ENCODE measurements at places on chromosomes 3 and 15. TPM values are rescaled to one million over a fixed set of nuclear protein-coding genes. Genes with fewer than 3 reads are reported as not detected.

GRCh38 chr3:77506384-77506783 lies 466.5 kb downstream of the ROBO2 start:
- no peak for DNase-seq

GRCh38 chr3:9669720-9670432 lies 20.6 kb downstream of the MTMR14 start:
- DNase-seq, result no peak

The CHST13 gene
- total RNA-seq, result not detected

DNA sequence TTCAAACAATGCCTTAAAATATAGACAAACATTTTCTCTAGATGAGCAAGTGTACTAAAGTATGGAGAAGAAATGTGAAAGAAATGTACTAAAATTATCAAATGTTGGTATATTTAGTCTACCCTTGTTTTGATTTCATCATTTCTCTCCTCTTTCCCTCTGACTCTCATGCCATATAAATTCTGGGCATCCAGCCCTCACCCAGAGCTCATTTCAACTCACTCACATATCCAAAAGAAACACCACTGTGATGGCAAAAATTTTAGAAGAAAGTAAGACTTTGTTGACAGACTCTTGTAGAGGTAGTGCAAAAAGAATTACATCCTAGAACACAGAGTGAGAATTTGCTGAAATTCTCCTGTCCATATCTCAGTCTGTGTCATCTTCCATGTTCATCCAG lies 377.8 kb upstream of the SUCLG2 start:
- DNase-seq, result no peak

DNA sequence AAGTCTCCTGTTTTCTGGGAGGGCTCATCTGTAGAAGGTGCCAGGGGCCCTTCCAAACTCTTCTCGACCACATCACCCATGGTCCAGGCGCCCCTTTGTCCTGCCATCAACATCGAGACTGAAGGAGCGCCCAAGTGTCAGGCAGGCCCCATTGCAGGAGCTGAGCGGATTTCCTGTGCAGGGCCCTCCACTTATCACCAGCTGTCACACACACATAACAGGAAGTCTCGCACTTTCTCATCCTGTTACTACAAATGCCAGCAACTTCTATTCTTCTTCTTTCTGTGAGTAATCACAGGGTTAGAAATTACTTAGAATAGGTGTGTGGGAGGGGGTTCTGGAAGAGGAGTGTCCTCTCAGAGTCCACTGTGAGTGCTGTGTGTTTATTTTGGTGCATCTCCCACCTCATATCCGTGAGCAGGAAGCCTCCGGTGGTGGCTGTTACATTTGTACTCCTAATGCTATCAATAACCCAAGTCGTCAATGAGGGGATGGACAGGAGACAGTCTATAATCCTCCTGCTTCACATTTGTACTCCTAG lies at the start of gene KLHL6:
KLHL6 (minus strand) TSS at position 166 of the 541 bp plus-strand sequence; CDS start at position 113, 53 bp downstream.
- DNase-seq, result peak; percentile 67

The UBA3 gene
- 35.0 TPM for total RNA-seq

GRCh38 chr3:187957165-187957581 lies 196.8 kb upstream of the LPP start:
- no peak for DNase-seq

The B3GALNT1 gene
- total RNA-seq, result 0.65 TPM

DNA sequence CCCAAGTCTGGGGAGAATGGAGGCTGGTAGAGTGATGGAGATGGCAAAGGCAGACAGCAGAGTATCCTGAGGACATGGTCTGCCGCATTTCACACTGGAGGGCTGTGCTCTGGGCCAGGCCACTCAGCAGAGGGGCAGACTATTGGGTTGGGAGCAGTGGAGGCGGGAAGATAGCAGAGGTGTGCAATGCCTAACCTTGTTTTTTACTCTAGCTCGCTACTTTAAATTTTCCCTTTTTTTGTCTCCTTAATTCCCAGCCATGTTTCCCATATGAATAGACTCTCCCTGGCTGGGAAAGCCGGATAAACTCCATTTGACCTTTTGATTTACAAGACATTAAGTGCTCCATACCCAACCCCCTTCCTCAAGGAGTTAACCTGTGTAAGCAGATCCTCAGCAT lies 33.5 kb upstream of the ST6GAL1 start:
- DNase-seq, result no peak

The CCR1 gene
- total RNA-seq, result 0.86 TPM

DNA sequence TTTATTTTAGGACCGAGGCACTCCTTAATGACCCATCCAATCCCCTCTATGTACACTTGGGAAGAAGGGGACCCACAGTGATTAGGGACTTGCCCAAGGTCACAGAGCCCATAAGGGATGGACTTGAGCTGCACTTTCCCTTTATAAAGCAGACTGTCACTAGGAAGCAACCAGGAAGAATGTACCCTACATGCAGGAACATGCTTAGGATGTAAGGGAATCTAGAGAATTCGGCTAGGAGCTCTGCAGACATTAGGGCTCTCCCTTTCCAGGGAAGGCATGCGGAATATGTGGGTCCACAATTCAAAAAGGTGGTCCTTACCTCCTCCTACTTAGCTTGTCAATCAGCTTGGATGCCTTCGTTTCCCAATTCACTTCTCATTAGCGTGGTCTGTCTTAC lies 78.7 kb downstream of the TMEM266 start:
- no peak for DNase-seq

- DNase-seq, result peak; percentile 42
Measured at GRCh38 chr15:74783072-74783807, 1.4 kb downstream of the CSK start.

The ZNF80 gene
- 1.6 TPM for total RNA-seq

The GOLGA6D gene
- not detected for total RNA-seq

DNA sequence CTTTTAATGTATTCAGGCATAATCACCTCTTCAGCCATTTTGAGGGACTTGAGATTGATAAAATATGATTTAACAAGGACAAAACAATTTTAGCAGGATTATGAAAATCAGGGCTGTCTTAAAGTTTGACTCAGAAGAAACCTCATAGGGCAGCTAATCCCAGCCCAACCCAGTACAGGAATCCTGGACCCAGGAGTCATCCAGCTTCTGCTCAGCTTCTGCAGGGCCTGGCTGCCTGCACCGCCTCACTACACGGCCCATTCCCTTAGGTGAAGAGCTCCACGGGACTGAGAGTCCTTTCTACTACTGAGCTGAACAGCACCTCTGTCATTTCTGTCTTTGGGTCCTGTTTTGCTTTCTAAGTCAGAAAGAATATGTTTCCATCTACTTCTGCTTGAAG lies 37.5 kb downstream of the ARHGAP31 start:
- no peak for DNase-seq

DNA sequence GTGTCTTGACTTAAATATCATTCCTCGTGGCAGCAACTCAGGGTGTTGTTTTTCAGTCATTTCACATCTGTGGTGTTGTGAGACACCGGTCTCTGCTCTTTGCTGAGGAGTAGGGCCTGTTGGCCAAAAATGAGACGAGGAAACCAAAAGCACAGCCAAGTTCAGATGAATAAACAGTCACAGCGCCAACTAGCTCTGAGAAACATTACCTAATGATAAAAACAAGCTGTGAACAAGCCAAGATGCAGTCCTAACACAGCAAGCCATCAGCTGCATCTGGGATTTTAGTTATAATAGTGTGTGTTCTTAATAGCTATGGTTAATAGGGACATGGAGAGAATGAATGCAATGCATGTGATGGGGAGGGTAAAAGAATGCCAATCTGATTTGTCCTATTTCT lies 843.4 kb upstream of the DPPA4 start:
- no peak for DNase-seq

GRCh38 chr15:44394562-44394961 lies 32.9 kb upstream of the CTDSPL2 start:
- no peak for DNase-seq

The C3orf20 gene
- total RNA-seq, result 0.22 TPM

The MBD4 gene
- 48.5 TPM for total RNA-seq

DNA sequence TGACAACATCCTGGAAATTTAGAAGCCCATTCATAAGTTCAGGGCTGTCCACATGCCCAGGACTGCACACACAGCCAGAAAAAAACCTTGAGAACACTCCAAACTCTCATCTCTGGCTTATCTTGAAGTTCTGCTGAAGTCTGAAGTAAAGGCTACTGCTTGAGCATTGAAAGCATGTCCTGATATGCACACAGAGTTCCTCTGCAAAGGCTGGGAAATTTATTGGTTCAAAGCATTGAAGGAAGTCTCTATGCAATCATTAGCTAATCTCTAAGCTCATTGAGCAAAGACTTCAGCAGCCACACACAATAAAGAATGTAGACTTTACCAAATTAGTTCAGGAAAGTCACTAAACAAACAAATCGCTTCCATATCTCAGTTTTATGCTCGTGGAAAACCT lies 162.0 kb upstream of the STT3B start:
- no peak for DNase-seq

- DNase-seq, result no peak
Measured at GRCh38 chr15:68655686-68656437, 77.1 kb downstream of the CORO2B start.

The UBA5 gene
- total RNA-seq, result 46.0 TPM

The LMAN1L gene
- total RNA-seq, result not detected

GRCh38 chr3:50325497-50326181 lies 2.4 kb downstream of the TUSC2 start:
- no peak for DNase-seq

- DNase-seq, result peak; percentile 46
Measured at GRCh38 chr15:40282147-40282868, 556 bp downstream of the ANKRD63 start.

The PLSCR5 gene
- total RNA-seq, result not detected

DNA sequence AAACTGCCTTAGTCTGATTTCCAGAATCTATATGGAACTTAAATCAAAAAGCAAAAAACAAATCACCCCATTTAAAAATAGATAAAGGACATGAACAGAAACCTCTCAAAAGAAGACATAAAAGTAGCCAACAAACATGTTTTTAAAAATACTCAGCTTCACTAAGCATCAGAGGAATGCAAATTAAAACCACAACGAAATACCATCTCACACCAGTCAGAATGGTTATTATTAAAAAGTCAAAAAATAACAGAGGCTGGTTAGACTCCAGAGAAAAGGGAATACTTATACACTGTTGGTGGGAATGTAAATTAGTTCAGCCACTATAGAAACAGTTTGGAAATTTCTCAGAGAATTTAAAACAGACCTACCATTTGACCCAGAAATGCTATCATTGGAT lies 367.9 kb downstream of the ZIC4 start:
- no peak for DNase-seq

DNA sequence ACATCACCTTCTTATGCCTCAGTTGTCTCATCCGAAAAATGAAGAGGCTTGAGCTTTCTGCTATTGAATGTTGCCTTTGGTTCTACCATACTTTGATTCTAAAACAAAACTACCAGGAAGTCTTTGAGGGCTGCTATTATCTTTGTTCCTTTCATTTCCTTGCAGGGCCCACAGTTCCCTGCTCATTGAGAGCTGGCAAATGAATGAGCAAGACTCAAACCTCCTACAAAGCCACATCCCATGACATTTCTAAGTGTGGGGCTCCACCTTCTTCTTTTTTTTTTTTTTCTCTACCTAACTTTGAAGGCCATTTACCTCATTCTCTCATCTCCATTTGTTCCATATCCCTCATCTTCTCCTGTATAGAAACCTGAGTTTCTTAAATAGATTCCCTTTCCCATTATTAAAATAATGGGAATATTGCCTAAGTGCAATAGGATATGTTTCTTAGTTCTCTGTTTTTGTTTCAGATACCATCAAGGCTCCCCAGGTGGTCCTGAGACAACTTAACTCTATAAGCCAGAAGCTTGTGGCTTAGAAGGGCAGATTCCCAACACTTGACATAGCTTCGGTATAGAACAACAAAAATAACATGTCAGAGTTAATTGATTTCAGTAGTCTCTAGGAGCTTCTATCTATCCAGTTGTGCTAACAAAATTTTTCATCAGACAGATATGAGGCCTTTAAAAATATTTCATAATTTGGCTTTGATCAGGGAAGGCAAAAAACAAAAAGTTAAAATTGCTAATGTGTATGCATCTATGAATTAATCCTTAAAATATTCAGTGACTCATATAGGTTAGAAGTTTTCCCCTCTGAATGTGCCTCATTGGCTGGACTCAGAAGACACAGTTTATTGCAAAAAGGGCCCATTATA lies 951.6 kb downstream of the TUSC7 start:
- no peak for DNase-seq

The HYAL1 gene
- total RNA-seq, result 0.30 TPM

The POC1A gene
- total RNA-seq, result 0.42 TPM

The MESP2 gene
- total RNA-seq, result not detected

GRCh38 chr3:17075907-17076306 lies 191.2 kb downstream of the PLCL2 start:
- no peak for DNase-seq

- DNase-seq, result no peak
Measured at GRCh38 chr15:67399925-67400324, 121.0 kb upstream of the C15orf61 start.

- DNase-seq, result no peak
Measured at GRCh38 chr15:33963831-33964664, 4.2 kb upstream of the CHRM5 start.

DNA sequence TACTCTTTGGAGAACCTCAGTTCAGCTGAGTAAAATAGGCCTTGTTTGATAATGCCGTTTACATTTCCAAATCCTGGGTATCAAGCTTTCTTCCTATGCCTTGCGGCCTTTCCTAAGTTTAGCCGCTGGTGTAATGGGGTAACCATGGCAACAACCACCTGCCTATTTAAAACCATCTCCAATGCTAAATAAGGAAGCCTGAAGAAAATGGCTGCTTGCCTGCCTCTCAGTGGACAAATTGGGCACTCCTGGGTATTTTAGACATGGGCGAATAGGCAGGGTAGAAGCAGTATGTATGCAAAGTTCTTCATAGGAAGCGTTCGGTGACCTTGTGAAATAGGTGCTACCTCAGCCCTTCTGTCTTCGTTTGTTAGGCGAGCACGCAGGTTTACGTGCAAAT lies 122.7 kb downstream of the DGKG start:
- DNase-seq, result no peak

- no peak for DNase-seq
Measured at GRCh38 chr15:74428442-74428787, 5.3 kb downstream of the SEMA7A start.

DNA sequence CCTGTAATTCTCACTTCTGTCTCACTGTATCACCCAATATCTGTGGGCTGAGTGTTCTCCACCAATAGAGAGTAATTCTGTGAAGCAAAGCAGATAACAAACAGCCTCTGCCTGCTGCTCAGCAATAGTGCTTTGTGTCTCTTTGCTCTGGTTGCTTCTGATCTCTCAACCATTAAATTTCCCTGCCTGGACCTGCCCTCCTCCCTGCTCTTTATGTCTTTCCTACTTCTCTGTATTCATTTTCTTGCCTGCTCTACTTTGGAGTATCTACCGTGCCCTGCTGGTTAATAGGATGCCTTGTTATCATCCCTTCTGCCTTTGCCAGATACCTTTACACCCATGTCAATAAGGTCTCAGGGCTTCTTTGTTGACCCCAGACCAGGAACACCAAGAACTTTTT lies 102.9 kb upstream of the CGNL1 start:
- DNase-seq, result no peak
